ENCODE measurements at places on chromosomes 2 and 18.

- DNase-seq: peak; percentile 60
Measured at GRCh38 chr2:135030826-135031225, 16.4 kb downstream of the MAP3K19 start.

- DNase-seq: peak; percentile 22
Measured at GRCh38 chr2:148201075-148202004, 180.4 kb downstream of the MBD5 start.

GRCh38 chr2:193267496-193268002 lies 1072.8 kb upstream of the TMEFF2 start:
- DNase-seq: no peak

GRCh38 chr2:134433469-134433868 lies 179.6 kb downstream of the MGAT5 start:
- no peak for DNase-seq

DNA sequence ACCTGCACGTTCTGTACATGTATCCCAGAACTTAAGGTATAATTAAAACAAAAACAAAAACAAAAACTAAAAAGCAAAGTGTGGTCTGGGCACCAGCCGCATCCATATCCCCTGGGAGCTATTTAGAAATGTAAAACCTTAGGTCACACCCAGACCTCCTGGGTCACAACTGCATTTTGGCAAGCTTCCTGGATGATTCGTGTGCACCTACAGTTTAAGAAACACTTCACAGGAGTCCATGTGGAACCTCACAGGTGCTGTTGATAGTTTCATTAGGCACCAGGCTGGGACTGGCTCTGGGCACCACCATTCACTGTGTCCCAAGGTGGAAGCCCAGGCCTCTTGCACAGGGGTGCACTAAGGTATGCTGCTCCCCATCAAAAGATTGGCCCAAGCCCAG lies 103.6 kb upstream of the BOD1L2 start:
- no peak for DNase-seq

- DNase-seq: peak; percentile 82
Measured at GRCh38 chr2:191247381-191248057, 2.3 kb downstream of the MYO1B start.

GRCh38 chr2:219457784-219458369 lies 23.2 kb downstream of the SPEG start:
- DNase-seq: no peak

- DNase-seq: no peak
Measured at GRCh38 chr2:121627525-121628050, 21.7 kb downstream of the CLASP1 start.

- no peak for DNase-seq
Measured at GRCh38 chr18:23718243-23718720, 29.0 kb downstream of the LAMA3 start.

DNA sequence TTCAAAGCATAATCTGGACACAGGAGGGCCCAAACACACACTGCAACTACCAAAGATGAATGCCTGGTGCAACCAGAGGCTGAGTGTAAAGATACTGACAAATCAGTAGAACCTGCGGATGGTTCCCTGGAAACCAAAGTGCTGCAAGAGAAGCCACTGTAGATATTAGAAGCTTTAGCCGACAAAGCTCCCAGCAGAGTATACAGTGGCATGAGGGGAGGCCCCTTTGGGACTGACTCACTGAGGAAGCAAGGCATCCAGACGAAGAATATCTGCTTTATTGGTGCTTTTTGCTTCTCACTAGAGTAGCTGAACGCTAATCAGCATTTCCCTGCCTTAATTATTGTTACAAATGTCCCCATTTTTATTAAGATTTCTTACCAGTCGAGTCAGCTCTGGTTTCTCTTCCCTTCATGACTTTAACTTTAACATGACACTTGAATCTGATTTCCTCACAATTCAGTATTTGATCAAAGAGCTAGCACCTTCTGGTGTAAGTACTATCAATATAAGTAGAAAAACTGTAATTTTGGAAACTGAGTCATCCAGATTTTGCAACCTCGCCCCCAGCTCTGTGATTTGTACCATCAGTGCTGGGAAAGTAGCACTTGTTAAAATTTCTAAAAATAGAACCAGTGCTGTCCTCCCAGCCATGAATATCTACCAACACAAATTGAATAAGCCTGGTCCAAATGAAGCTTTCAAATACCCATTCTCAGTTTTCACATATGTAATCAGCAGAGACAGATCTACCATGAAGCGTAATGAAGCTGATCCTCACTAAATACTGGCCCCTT lies 34.2 kb downstream of the FIGN start:
- DNase-seq: no peak

DNA sequence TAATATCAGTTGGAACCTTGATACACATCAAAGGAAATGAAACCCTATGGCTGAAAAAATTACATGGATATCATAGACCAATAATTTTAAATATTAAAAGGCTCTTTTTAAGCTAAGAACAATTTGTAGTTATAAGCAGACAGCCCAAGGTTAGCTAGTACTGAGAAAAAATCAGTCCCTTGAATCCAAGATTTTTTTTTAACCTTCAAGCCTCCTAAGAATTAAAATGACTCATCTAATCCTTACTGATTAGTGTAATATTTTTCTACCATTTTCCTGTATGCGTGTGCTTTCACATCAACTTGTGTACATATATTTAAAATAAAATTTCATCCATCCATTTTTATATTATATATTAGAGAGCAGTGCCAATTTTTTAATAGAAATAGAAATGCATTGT lies 1004.9 kb upstream of the ZEB2 start:
- no peak for DNase-seq

GRCh38 chr2:45983213-45983612 lies 314.0 kb upstream of the EPAS1 start:
- DNase-seq: no peak

DNA sequence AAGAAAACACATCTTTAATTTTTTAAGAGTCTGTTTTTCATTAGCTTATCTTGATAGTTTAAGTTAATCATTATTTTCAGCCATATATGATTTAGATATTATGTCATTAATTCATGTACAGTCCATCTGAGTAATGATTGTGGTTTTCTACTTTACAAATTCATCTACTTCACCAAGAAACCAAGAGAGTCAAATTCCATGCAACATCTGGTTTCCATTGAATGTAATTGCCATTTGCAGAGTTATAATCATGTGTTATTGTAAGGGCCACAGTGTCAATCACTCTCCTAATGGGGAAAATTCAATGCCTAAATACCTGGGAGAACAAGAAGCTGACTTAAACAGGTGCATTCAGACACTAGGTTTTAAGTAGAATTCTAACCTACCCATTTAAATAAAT lies 217.2 kb upstream of the OSR1 start:
- no peak for DNase-seq

DNA sequence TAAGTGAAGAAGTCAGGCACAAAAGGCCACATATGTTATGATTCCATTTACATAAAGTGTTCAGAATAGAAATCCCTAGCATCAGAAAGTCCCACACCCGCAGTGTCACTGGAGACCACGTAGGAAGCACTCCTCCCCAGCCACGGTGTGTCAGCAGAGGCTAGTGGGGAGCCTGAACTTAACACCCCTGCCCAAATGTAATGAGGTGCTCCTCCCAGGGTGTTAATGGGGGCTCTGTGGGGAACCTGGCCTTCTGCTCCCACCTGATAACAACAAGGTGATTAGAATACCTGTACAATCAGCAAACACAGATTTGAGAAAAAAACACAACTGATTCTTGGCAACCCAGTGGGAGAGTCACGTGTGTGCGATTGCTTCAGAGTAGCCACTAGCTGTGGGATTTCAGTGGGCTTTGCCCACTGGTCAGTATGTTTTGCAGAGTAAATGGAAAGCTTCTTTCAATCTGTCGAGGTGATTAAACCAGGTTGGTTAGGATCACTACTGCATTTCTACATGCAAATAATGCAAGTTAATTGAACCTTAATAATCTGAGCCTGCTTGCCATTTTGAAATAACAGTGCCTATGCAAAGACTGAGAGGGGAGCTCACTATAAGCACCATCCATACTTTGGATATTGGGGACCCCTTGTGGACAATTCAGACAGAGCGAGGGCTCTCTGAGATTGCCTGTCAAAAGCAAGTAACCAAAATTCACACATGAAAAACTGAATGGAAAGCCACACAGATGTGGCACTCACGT lies 20.6 kb upstream of the ATRAID start:
- peak; percentile 52 for DNase-seq

- DNase-seq: no peak
Measured at GRCh38 chr2:53778536-53779162, 8.1 kb downstream of the ASB3 start.

GRCh38 chr2:105396254-105397024 lies 2.4 kb downstream of the FHL2 start:
- DNase-seq: peak; percentile 86

DNA sequence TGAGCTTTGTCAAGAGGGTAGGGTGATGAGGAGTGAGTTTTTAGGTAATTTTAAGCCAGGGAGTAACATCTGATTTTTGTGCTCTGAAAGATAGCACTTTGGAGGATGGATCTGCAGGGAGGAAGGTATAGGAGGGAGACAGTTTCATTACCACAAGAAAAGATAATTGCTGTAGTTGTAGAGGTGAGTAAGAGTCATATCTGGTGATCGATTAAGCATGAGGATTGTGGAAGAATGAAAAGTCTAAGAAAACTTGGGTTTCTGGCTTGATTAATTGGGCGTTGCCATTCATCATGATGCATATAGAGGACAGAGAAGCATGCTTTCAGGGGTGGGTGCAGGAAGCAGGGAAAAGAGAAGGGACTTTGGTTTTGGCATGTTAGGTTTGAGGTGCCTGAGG lies 18.5 kb downstream of the KCMF1 start:
- DNase-seq: no peak

GRCh38 chr2:234060236-234060635 lies 9.7 kb downstream of the SPP2 start:
- DNase-seq: no peak

DNA sequence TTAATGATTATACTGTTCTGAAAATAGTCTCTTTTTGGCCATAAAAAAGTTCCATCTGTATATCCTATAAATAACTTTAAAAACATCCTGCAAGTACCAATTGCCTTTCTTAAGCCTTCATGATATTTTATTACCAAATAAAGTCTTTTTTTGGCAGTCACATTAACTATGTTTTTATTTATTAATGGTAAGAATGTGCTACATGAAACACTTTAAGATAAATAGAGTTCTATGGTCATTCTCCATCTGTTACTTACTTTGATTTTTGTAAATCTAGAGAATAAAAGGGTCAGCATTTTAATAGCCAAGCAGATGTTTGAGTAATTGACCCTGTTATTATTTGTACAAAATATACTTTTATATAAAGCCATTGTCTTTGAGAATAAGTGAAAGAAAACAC lies 52.6 kb downstream of the LCLAT1 start:
- DNase-seq: no peak

DNA sequence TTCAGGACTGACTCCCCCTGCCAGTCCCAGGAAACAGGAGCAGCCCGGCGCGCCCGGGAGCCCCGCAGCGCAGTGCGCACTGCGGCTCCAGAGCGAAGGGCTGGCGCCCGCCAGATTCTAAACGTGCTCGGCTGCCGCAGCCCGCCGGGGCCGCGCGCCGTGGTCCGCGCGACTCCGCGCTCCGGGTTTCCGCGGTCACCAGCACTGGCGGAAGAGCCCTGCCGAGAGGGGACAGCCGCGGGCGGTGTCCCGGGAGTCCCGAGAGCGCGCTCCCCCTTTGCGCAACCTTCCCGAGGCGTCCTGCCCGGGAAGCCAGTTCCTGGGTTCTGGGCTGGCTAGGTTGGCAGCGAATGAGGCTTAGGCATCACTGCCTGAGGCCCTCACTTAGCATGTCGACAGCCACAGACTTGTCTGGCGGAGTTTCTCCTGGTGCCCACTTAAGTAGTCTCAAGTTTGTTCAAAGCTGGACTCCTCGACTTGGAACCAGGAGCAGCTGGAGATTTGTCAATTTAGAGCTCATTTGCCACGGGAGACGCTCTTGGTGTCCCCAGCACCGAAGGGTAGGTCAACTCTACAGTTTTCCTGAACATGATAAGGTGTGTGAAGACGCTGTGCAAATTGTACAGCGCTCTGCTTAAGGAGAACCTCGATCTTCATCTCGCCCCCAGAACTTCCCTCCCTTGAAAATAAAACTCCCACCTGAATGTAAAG lies 1.5 kb upstream of the VSNL1 start:
- DNase-seq: peak; percentile 48

- DNase-seq: peak; percentile 25
Measured at GRCh38 chr2:186919296-186919695, 70.3 kb upstream of the ZSWIM2 start.

DNA sequence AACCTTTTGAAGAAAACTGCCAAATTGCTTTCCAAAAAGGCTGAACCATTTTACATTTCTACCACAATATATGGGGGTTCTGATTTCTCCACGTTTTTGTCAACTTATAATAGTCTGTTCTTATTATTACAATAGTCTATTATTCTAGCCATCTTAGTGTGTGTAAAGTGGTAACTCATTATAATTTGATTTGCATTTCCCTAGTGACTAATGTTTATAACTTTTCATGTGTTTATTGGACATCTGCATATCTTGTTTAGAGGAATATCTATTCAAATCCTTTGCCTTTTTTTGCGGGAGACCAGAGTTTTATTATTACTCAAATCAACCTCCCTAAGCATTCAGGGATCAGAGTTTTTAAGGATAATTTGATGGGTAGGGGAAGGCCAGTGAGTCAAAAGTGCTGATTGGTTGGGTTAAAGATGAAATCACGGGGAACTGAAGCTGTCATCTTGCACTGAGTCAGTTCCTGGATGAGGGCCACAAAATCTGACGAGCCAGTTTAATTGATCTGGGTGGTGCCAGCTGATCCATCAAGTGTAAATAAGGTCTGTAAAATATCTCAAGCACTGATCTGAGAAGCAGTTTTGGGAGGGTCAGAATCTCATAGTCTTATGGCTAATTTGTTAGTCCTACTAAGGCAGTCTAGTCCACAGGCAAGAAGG lies 303.4 kb upstream of the NCKAP5 start:
- no peak for DNase-seq

DNA sequence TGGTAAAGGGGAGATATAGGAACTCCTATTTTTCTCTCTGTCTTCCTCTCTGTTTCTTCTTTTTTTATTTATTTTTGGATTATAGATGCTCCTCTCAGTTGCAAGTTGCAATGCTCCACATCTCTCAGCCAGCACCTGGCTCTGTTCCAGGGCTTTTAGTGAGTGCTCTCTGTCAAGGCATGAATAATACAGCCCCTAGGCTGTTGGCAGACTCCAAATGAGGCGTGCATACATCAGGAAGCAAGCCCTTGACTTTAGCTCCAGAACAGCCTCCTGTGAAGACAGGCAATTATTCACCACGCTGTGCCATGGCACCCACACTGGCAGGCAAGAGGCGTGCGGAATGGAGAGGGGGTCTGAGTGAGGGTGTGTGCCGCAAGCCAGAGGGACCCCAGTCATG lies 228.1 kb upstream of the PXDN start:
- no peak for DNase-seq

GRCh38 chr2:47569658-47570475 lies 166.9 kb downstream of the MSH2 start:
- peak; percentile 62 for DNase-seq

GRCh38 chr2:196413821-196414274 lies 225.7 kb upstream of the CCDC150 start:
- DNase-seq: no peak

All from AG08396 (cell line).